Activated CD8-positive, alpha-beta memory T cell treated with anti-CD3 and anti-CD28 coated beads, Interleukin-2, amount 10 ng/mL, durations not matched to agents 7 days and 5 days (primary cell): ENCODE measurements at places on chromosomes 2 and 18. TPM values are rescaled to one million over a fixed set of nuclear protein-coding genes. Genes with fewer than 3 reads are reported as not detected.

- H3K27ac ChIP-seq: no peak overlapping the region
- DNase-seq: no peak
- H3K27me3 ChIP-seq: no peaks in the 10 kb centered on the region
- no peaks in the 10 kb centered on the region for H3K36me3 ChIP-seq
- no peaks in the 10 kb centered on the region for H3K4me1 ChIP-seq
- no peak overlapping the region for H3K4me3 ChIP-seq
Observed at GRCh38 chr2:120656273-120656950, 79.3 kb upstream of the GLI2 start.

DNA sequence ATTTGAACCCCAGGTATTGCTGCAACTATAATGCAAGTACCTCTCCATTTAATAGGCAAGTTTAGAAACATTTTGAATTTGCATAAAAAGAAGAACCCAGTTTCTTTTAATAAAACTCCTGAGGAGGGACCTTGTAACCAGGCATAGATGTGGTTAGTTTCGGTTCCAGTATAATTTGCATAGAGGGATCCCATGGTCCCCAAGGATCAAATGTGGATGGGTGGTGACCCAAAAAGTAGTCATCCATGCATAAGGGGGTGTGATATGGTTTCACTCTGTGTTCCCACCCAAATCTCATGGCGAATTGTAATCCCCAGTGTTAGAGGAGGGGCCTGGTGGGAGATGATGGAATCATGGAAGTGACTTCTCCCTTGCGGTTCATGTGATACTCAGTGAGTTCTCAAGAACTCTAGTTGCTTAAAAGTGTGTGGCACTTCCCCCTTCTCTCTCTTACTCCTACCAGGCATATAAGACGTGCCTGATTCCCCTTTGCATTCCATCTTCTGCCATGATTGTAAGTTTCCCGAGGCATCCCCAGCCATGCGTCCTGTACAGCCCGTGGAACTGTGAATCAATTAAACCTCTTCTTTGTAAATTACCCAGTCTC, 40.2 kb upstream of the SKA1 start:
- H3K27me3 ChIP-seq: peaks cover 5% of the 10 kb centered on the region
- no peak for DNase-seq
- H3K36me3 ChIP-seq: no peaks in the 10 kb centered on the region
- no peaks in the 10 kb centered on the region for H3K4me1 ChIP-seq
- no peak overlapping the region for H3K27ac ChIP-seq

Gene RAB6D
- total RNA-seq: not detected

GRCh38 chr18:75365254-75365629, 62.3 kb downstream of the SMIM21 start:
- H3K4me1 ChIP-seq: no peaks in the 10 kb centered on the region
- no peaks in the 10 kb centered on the region for H3K27me3 ChIP-seq
- no peak overlapping the region for H3K27ac ChIP-seq
- H3K4me3 ChIP-seq: no peak overlapping the region
- no peak for DNase-seq
- H3K36me3 ChIP-seq: no peaks in the 10 kb centered on the region

DNA sequence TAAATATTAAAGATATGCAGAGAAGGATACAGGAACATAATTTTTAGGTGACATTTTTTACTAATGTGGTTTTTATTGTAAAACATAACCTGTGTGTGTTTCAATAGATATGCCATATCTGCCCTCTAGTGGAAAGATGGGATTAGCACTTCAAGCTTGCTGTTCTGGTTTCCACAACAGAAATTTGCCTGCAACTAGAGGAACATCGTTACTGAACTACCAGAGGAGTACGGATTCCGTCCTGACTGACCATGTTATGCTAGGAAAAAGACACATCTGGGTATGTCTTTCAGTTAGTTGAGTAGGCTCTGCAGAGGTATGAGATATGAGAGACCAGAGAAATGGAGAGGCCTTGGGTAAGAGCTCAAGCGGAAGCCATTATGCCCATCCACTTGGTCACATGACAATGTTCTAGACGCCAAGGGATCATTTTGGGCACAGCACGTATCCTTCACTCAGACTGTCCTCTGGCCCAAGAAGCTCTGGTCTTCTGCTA, 104.9 kb downstream of the MBD2 start:
- no peaks in the 10 kb centered on the region for H3K36me3 ChIP-seq
- no peak overlapping the region for H3K4me3 ChIP-seq
- H3K27me3 ChIP-seq: no peaks in the 10 kb centered on the region
- DNase-seq: no peak
- no peak overlapping the region for H3K27ac ChIP-seq
- H3K4me1 ChIP-seq: peaks cover 9% of the 10 kb centered on the region

- H3K27me3 ChIP-seq: no peaks in the 10 kb centered on the region
- H3K36me3 ChIP-seq: no peaks in the 10 kb centered on the region
- DNase-seq: no peak
- no peak overlapping the region for H3K27ac ChIP-seq
Observed at GRCh38 chr2:59277671-59278070, 1036.5 kb upstream of the FANCL start.

- peaks cover 22% of the 10 kb centered on the region for H3K4me1 ChIP-seq
- H3K27me3 ChIP-seq: peaks cover 8% of the 10 kb centered on the region
- peak; percentile 64 for DNase-seq
- peak overlapping the region; percentile 86 for H3K27ac ChIP-seq
Observed at GRCh38 chr2:11343650-11344341, 640 bp downstream of the ROCK2 start.

Gene ANKRD30B
- not detected for total RNA-seq

- H3K36me3 ChIP-seq: no peaks in the 10 kb centered on the region
- no peak for DNase-seq
- no peak within 1 kb of the TSS for H3K4me3 ChIP-seq
- H3K27me3 ChIP-seq: peaks cover 84% of the 10 kb centered on the region
- H3K27ac ChIP-seq: no peak within 1 kb of the TSS
Observed at GRCh38 chr2:231037202-231037730, at the start of gene C2orf72. Gene C2orf72 (plus strand): TSS chr2:231037523. CDS start chr2:231037566, 43 bp downstream.

GRCh38 chr2:20640411-20641122, 10.3 kb downstream of the HS1BP3 start:
- no peak overlapping the region for H3K4me3 ChIP-seq
- H3K36me3 ChIP-seq: peaks cover 2% of the 10 kb centered on the region
- no peaks in the 10 kb centered on the region for H3K27me3 ChIP-seq
- no peak for DNase-seq

GRCh38 chr2:235500761-235501672, 7.2 kb downstream of the AGAP1 start:
- peaks cover 12% of the 10 kb centered on the region for H3K4me1 ChIP-seq
- no peak overlapping the region for H3K27ac ChIP-seq
- no peaks in the 10 kb centered on the region for H3K36me3 ChIP-seq
- peaks cover 56% of the 10 kb centered on the region for H3K27me3 ChIP-seq
- peak overlapping the region; percentile 17 for H3K4me3 ChIP-seq
- DNase-seq: no peak

Gene EML6
- total RNA-seq: 3.1 TPM

GRCh38 chr2:217402761-217403383, 543.0 kb upstream of the TNP1 start:
- peaks cover 9% of the 10 kb centered on the region for H3K4me1 ChIP-seq
- DNase-seq: no peak
- H3K27me3 ChIP-seq: no peaks in the 10 kb centered on the region
- H3K27ac ChIP-seq: no peak overlapping the region
- no peaks in the 10 kb centered on the region for H3K36me3 ChIP-seq

Gene PRPF40A
- total RNA-seq: 126 TPM

GRCh38 chr2:212958757-212959295, 192.6 kb downstream of the IKZF2 start:
- H3K36me3 ChIP-seq: no peaks in the 10 kb centered on the region
- no peaks in the 10 kb centered on the region for H3K27me3 ChIP-seq
- no peak overlapping the region for H3K4me3 ChIP-seq
- H3K27ac ChIP-seq: peak overlapping the region; percentile 39

Gene GKN1
- not detected for total RNA-seq

- H3K27me3 ChIP-seq: peaks cover 75% of the 10 kb centered on the region
- peak; percentile 50 for DNase-seq
- no peaks in the 10 kb centered on the region for H3K36me3 ChIP-seq
Observed at GRCh38 chr18:59249199-59249774, 24.0 kb downstream of the RAX start.

- H3K27ac ChIP-seq: peak overlapping the region; percentile 93
- no peaks in the 10 kb centered on the region for H3K27me3 ChIP-seq
- peaks cover 5% of the 10 kb centered on the region for H3K36me3 ChIP-seq
- H3K4me1 ChIP-seq: peaks cover 55% of the 10 kb centered on the region
- peak overlapping the region; percentile 45 for H3K4me3 ChIP-seq
Observed at GRCh38 chr2:195563857-195564512, 93.0 kb upstream of the SLC39A10 start.

Gene ORC4
- total RNA-seq: 26.8 TPM

- H3K36me3 ChIP-seq: peaks cover 2% of the 10 kb centered on the region
- H3K4me1 ChIP-seq: peaks cover 3% of the 10 kb centered on the region
- peak; percentile 29 for DNase-seq
Observed at GRCh38 chr2:38268691-38269327, 108.3 kb downstream of the ATL2 start.

- no peak overlapping the region for H3K4me3 ChIP-seq
- H3K27me3 ChIP-seq: peaks cover 8% of the 10 kb centered on the region
- no peaks in the 10 kb centered on the region for H3K4me1 ChIP-seq
- H3K36me3 ChIP-seq: no peaks in the 10 kb centered on the region
Observed at GRCh38 chr2:129803032-129803431, 176.4 kb upstream of the RAB6C start.

Gene UGP2
- total RNA-seq: 124 TPM

DNA sequence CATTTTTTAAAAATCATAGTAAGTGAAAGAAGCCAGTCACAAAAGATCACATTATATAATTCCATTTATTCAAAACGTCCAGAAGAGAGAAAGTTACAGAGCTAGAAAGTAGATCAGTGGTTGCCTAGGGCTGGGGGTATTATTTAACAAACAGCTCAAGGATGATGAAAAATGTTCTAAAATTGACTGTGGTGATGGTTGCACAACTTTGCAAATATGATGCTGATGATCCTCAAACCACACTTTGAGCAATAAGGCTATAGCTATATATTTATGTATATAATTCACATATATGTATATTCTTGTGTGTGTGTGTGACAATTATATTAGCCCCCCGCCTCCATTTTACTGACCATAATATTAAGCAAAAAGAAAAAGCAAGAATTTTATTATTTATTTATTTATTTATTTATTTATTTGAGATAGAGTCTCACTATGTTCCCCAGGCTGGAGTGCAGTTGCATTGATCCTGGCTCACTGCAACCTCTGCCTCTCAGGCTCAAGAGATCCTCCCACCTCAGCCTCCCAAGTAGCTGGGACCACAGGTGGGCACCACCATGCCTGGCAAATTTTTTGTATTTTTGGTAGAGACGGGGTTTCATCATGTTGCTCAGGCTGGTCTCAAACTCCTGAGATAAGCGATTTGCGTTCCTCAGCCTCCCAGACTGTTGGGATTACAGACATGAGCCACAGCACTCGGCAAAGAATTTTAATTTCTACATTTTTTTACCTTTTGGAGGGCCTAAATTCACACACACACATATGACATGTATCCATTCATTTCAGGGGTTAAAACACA, 1.9 kb downstream of the WDR12 start:
- H3K36me3 ChIP-seq: peaks cover 27% of the 10 kb centered on the region
- peaks cover 32% of the 10 kb centered on the region for H3K4me1 ChIP-seq
- H3K27ac ChIP-seq: no peak overlapping the region
- H3K27me3 ChIP-seq: no peaks in the 10 kb centered on the region
- peak overlapping the region; percentile 89 for H3K4me3 ChIP-seq
- DNase-seq: no peak

- H3K36me3 ChIP-seq: no peaks in the 10 kb centered on the region
- H3K4me3 ChIP-seq: no peak overlapping the region
- no peak for DNase-seq
- no peaks in the 10 kb centered on the region for H3K4me1 ChIP-seq
- H3K27me3 ChIP-seq: peaks cover 11% of the 10 kb centered on the region
Observed at GRCh38 chr2:128262315-128263253, 56.1 kb downstream of the HS6ST1 start.

- no peaks in the 10 kb centered on the region for H3K27me3 ChIP-seq
- no peak overlapping the region for H3K4me3 ChIP-seq
- DNase-seq: no peak
- H3K4me1 ChIP-seq: peaks cover 13% of the 10 kb centered on the region
- peaks cover 3% of the 10 kb centered on the region for H3K36me3 ChIP-seq
Observed at GRCh38 chr2:7017671-7018281, 100.6 kb downstream of the RNF144A start.

GRCh38 chr2:190271783-190272456, 47.7 kb downstream of the HIBCH start:
- no peak overlapping the region for H3K27ac ChIP-seq
- peaks cover 5% of the 10 kb centered on the region for H3K4me1 ChIP-seq
- H3K27me3 ChIP-seq: no peaks in the 10 kb centered on the region
- peaks cover 25% of the 10 kb centered on the region for H3K36me3 ChIP-seq

GRCh38 chr2:112636605-112637288, 9.0 kb upstream of the SLC20A1 start:
- H3K4me3 ChIP-seq: no peak overlapping the region
- peak; percentile 60 for DNase-seq
- H3K36me3 ChIP-seq: no peaks in the 10 kb centered on the region
- H3K27me3 ChIP-seq: peaks cover 10% of the 10 kb centered on the region
- H3K4me1 ChIP-seq: peaks cover 69% of the 10 kb centered on the region

DNA sequence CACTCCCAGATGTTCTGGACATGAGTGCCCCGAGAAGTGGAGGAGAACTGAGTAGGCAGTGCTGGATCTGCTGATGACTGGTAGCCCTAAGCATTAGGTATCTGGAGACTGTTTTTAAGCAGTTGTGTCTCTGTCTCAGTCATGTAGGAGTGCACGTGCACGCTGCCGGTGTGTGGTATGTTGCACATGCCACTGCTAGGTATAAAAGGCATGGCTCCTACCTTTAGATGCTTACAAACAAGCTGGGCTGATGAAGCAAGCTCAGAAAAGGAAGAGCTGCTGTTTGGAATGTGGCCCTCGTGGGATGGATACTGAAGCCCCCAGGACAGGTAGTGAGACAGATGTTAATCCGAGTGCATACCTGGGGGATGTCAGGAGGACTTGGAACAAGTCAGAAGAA, 49.1 kb downstream of the HK2 start:
- no peaks in the 10 kb centered on the region for H3K27me3 ChIP-seq
- H3K36me3 ChIP-seq: peaks cover 37% of the 10 kb centered on the region
- H3K4me1 ChIP-seq: no peaks in the 10 kb centered on the region
- H3K27ac ChIP-seq: no peak overlapping the region
- H3K4me3 ChIP-seq: no peak overlapping the region
